Anterior cingulate cortex (tissue), 58 donors: ENCODE measurements at places on chromosomes 2 and 18.

GRCh38 chr2:214593727-214594126 lies 182.9 kb downstream of the VWC2L start:
- DNase-seq = no peak

DNA sequence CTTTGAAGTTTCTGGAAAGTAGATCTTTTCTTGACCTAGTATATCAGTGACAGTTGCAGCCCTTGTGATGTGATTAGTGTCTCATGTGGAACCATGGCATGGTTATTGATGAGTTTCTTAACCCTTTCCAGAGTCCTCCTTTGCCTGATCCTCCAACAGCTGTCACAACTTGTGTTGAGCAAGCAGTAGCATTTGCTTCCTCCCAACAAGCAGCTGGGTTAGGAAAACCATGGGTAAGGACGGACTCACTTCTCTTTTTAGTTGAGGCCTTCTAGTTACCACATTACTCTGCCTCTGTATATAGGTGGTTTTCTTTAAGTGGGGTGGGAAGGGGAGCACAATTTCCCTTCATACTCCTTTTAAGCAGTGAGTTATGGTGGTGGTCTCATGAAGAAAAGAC lies 96.3 kb downstream of the XRCC5 start:
- DNase-seq = no peak

DNA sequence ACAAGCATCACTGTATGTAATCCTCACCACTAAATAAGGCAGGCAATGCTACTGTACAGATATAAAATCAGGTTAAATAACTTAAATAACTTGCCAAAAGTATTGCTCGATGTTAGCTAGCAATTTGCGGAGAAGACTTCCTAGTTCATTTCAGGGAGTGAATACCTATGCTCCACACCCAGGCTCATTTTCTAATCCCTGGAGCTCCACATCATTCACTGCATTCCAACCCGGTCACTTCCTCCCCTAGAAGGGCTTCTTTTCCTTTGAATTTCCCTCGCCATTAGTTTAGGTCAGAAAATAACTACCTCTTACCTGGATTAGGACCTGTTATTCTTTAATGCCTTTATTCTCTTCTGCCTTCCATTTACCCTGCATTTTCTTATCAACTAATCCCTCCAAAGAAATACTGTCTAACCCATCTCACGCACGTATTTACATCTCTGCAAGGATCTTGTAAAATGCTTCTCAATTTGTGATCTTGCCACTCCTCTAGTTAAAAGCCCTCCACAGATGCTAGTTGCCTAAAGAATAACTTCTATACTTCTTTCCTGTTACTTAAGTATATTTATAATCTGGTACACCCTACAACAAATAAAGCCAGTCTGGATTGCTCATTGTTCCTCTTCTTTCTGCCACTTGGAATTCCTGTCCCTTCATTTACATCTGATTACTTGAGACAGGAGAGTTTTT lies 599.8 kb downstream of the NRXN1 start:
- DNase-seq = no peak

DNA sequence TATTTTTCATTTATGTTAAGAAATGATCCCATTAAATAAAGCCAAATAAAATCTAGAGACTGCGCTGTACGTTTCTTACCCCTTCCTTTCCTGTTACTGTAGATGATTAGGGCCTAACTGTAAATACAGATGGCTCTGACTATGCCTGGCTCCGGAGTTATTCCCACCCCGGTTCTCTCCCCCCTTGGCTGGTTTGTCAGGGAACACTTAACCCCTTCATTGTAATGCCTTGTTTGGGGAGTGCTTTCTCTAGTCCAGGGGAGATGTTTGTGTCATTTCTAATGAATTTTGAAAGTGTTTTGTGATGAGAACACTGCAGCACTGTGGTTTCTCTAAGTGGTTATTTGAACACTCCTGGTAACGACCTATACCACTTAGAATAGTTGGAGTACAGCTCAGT lies 8.8 kb downstream of the UNC50 start:
- no peak for DNase-seq

DNA sequence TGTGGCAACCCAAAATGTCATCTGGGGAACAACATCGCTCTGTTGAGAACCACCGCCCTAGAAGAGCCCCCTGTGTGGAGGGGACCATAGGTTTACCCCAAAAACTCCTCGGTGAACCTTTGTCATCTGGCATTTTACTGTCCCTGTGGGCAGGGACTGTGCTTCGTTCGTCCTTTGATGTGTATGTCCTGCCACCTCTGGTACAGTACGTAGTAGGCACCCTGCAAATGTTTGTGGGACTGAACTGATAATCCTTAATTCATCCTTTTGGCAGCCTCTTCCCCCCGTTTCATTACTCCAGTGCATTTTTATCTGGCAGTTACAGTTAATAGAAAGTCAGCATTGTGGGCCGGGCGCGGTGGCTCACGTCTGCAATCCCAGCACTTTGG lies 728 bp downstream of the NAPG start:
- DNase-seq = no peak

GRCh38 chr18:78430131-78430758 lies 549.4 kb upstream of the SALL3 start:
- DNase-seq = no peak

- no peak for DNase-seq
These were observed 116.8 kb upstream of the ODC1 start for GRCh38 chr2:10564876-10565445.

- no peak for DNase-seq
These were observed 85.7 kb downstream of the CEP192 start for GRCh38 chr18:13076886-13077285.

DNA sequence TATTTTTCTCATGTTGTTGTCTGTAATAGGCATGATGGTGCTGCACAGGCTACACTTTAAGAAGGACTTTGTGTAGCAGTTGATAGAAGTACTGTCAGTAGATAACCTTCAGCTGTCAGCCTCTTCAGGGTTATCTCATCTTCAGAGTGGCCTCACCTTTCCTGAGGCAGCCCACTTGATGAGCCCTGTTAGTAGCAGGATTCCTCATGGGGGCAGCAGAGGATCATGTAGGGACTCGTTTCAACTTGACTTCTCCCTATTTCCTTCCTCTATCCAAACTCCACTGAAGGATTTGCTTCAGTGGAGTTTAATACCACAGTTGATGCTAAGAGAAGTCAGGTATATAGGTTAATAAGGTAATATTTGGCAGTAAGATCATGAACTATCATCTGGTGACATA lies 530.3 kb upstream of the FSIP2 start:
- no peak for DNase-seq

GRCh38 chr2:109715313-109715805 lies 78.7 kb upstream of the RGPD5 start:
- DNase-seq = no peak

- DNase-seq = no peak
These were observed 304.5 kb downstream of the SLC8A1 start for GRCh38 chr2:40147360-40147759.

DNA sequence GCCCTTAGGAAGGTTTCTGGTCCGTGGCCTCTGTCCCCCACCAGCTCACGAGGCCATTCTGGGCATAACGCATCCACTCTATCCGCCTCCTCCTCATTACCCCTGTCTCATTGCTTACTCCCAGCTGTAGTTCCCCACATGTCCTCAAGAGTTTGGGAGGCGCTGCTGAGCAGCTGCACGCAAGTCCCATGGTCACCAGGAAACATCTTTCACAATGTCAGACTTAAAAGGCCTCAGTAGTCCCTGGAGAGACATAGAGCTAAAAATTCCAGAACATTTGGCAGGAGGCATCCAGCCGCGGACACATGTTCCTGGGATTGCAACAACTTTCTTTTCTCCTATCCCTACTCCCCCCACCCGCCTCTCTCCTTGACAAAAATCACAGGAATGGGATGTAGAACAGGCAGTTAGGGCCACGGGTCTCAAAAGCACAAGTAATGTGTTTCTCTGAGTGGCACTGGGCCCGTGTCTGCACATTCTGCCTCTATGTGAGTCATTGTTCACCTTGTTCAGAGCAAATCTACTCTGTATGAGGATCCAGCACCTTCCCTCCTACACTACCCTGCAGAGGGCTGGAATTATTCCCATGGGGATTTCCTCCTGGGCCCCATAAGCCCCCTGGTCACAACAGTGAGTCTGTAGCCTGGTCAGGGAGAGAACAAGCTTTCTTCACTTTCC lies 8.1 kb downstream of the LBH start:
- no peak for DNase-seq

DNA sequence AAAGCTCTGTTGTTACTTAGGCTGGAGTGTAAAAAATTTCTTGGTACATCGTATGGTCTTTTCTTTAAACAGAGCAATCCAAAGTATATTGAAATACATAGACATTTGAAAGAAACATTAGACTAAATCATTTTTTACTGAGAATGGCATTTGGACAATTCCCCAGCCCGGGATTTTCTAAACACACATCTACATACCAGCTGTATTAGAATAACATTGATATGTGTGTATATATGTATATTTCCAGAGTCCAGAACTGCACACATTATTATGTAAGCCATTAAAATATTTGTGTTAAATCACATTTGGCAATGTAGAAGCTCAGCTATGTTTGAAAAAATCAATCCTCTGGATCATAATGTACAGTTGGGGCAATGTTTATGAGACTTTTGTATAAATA lies 1853.6 kb upstream of the LRRTM1 start:
- no peak for DNase-seq

DNA sequence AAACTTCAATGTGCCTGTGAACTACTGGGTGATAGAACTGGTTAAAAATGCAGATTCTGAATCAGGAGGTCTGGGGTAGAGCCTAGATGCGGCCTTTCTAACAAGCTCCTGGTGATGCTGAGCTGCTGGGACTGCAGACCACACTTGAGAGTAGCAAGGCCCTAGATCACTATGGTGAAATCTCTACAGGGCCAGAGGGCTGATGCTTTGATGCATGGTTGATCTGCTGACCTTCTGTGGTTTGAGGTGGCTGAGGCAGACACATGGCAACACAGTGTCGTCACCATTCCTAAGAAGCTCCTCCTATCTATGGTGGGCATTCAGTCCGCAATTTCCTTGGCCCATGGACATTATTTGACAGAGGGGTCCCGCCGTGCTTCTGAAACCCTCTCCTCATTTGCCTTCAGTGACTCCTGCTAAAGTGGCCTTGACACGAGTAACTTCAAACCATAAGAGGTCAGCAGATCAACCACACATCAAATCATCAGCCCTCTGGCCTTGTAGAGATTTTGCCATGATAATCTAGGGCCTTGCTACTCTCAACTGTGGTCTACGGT lies 19.8 kb downstream of the CCDC68 start:
- no peak for DNase-seq

GRCh38 chr2:111667542-111668273 lies 216.3 kb downstream of the ANAPC1 start:
- no peak for DNase-seq

DNA sequence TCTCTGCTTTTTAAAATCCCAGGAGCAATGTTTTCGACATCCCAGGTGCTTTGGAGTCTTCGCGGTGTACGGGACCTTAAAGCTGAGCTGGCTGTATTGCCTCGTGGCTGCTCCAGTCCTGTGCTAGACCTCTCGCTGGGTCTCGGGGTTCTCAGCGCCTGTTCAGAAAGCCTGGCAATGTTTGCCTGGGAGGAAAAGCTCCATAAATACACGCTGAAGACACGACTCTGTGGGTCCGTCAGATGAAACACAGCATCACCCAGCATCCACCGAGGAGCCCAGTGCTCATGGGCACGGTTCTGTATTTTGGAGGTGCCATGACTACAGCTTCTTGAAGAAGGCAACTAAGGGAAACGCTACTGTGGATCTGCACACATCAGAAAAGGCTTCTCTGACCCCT lies 21.6 kb downstream of the MBP start:
- DNase-seq = no peak

DNA sequence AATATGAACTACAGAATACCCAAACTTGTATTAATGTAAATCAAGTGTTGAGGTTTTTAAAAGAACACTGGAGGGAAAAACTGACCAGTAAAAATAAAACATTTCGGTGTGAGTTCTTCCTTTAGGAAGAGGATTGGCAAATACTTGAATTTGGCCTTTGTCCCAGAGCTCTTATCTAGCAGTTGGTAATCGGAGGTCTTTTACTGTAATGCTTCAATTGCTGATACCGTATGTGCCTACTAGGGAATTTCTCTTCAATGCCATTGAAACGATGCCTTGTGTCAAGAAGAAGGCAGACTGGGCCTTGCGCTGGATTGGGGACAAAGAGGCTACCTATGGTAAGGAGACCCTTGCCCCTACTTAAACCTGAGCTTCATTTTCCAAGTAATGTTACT lies 4.1 kb downstream of the RRM2 start:
- DNase-seq = no peak

- DNase-seq = no peak
These were observed 148.5 kb downstream of the TXNL1 start for GRCh38 chr18:56489893-56490292.

DNA sequence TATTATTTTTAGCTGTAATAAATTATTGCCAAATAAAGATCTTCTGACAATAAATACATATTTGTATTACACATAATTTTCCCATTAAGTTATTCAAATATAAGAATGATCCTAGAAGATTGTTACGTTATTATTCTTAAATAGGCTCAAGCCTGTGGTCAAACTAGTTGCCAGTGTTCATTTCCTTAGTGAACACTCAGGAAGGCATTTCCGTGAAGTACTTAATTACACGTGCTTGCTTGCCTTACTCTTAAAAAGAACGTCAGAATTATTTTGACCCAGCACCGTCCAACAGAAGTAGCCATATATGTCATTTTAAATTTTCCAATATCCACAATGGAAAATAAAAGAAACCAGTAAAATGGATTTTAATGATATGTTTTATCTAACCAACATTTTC lies 249.8 kb downstream of the TXNL1 start:
- no peak for DNase-seq
